Frontal cortex (tissue), 4 donors: ENCODE measurements at places on chromosomes 12 and 14. TPM values are rescaled to one million over a fixed set of nuclear protein-coding genes. Genes with fewer than 3 reads are reported as not detected.

AVPR1A gene
- total RNA-seq, result 14.3 TPM

C14orf39 gene
- not detected for total RNA-seq

SMIM41 gene
- total RNA-seq, result not detected

LRRK2 gene
- total RNA-seq, result 8.6 TPM

SOAT2 gene
- under 0.01 TPM for total RNA-seq

CLEC4D gene
- under 0.01 TPM for total RNA-seq

SIRT4 gene
- 4.1 TPM for total RNA-seq

TMEM260 gene
- total RNA-seq, result 17.9 TPM

KRT78 gene
- total RNA-seq, result not detected

DPPA3 gene
- total RNA-seq, result not detected

KLHL42 gene
- 56.3 TPM for total RNA-seq

CCDC198 gene
- total RNA-seq, result not detected

NUAK1 gene
- total RNA-seq, result 54.6 TPM

CBLN3 gene
- total RNA-seq, result not detected

TULP3 gene
- total RNA-seq, result 6.9 TPM

EGLN3 gene
- total RNA-seq, result 9.0 TPM

ADGRD1 gene
- 4.5 TPM for total RNA-seq

RD3L gene
- not detected for total RNA-seq

FBLN5 gene
- 1.6 TPM for total RNA-seq

KIF5A gene
- 42.8 TPM for total RNA-seq

PRORP gene
- total RNA-seq, result 19.2 TPM

RASSF8 gene
- total RNA-seq, result 19.2 TPM

IQSEC3 gene
- total RNA-seq, result 4.1 TPM

PPTC7 gene
- 8.2 TPM for total RNA-seq

PAX9 gene
- not detected for total RNA-seq

PRH2 gene
- not detected for total RNA-seq

GZMH gene
- total RNA-seq, result not detected
